Retinal pigment epithelial cell (primary cell): ENCODE measurements at places on chromosomes 5 and 9.

DNA sequence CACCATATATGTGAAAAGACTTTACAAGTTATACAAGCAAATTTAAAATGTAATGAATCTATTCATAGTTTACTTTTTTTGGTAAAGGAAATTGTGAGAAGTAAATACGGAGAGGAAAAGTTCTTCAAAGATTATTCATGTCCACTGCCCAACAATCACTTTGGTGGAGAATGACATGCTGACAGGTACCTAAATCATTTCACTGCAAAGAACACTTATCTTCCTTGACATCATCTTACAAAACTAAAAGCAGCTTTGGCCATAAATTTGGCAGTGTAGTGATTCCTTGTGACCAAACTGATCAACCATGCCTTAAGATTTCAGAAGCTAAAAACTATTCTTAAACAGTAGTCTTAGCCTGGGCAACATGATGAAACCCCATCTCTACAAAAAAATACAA, 42.5 kb downstream of the GOLPH3 start:
- DNase-seq = no peak

DNA sequence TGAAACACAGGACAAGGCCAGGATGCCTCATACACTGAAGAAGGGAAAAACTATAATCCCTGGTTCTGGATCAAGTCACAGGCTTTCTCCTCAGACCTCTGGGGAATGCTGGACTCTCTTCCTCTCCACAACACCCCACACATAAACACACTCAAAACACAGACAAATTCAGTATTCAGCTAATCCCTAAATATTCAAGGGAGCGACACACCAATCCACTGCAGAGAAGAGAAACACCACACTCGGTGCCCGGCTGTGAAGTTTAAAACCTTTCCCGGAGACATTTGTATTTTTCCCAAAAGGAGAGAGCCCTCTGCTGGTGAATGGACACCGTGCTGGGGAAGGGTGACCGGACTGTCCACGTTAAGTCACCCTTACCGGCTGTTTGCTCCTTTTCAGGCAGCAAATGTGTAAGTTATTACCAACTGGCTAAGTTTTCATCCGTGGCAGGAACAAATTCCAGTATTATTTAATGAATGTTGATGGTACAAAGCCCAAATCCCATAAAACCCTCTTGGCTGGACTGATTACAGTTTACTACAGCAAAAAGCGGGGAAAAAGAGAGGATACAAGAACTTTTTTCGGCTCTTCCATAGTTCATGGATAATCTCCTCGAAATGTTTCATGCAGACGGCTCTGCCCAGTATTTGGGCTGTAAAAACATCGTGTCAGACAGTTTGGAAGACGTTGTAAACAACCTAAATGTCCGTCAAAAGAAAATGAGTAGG, 130.9 kb upstream of the SLC30A5 start:
- peak; percentile 11 for DNase-seq

- DNase-seq = no peak
Observed at GRCh38 chr9:85163415-85163814, 493.9 kb downstream of the NTRK2 start.

DNA sequence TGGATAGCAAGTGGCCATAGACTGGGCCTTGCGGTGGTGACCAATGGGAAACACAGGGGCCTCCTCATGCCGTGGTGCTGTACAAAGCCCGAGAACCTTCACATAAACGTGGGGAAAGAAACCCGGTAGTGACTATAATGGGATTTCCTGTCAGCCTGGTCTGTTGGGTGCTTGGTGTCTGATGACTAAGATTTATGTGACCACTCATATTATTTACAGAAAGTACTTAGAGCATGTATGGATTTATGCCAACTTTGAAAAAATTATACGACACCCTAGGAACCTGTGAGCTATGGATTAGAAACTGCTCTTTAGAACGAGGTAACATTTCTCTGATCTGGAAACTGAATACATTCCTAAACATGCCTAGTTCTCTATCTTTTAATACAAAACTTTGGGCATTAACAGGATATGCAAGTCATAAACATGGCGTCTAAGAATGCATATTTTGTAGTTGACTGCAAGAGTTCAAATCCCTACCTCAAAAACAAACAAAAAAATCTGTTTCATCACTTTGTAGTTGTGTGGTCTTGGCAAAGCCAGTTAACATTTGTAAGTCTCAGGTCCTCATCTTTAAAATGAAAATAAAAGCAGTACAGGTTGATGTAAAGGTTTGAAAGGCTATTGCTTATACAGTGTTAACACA, 85.4 kb downstream of the TMEM167A start:
- DNase-seq = peak; percentile 90

GRCh38 chr5:158751961-158752655, 347.6 kb downstream of the EBF1 start:
- no peak for DNase-seq

DNA sequence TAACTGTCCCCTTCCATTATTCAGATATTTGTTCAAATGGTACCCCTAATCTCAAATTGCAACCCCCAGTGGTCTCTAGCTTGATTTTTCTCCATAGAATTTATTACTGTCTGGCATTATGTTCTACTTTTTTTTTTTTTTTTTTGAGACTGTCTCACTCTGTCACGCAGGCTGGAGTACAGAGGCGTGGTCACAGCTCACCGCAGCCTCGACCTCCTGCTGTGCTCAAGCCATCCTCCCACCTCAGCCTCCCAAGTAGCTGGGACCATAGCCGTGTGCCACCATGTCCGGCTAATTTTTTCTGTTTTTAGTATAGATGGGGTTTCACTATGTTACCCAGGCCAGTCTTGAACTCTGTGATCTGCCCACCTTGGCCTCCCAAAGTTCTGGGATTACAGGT, 2.0 kb upstream of the REEP5 start:
- no peak for DNase-seq

DNA sequence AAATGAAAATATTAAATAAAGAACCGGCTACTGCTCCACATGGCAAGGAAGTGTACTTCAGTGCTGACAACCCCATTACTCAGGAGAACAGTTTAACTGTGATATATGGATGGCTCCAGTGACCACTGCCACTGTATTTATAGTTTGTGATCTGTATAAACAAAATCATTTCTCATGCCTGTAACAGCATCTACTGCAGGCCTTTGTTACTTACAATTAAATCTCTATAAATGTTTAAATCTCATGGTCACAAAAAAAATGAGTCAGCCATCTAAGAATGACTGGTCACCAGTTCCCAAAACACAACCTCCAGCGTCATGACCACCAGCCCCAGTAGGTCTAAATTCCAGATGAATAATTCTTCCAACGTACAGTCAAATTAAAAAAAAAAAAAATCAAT, 24.6 kb downstream of the SERINC5 start:
- no peak for DNase-seq

GRCh38 chr5:41369799-41370198, 140.6 kb downstream of the PLCXD3 start:
- DNase-seq = no peak

DNA sequence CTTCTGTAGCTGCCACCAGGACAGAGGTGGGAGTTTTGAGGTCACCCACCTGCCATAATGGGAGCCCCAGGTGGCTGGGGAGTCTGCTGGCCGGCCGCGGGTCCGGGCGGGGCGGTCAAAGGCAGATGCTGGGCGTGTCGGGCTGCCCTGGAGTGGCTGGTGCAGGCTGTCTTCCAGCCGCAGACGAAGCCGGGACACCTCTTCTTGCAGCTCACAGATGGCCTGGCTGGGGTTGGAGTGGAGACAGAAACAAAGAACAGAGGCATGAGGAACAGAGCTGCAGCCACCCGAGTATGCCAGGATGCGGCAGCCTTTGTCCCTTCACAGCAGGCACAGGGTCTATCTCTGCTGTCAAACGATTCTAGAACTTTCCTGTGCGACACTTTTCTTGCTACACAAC, 18.0 kb downstream of the ORM2 start:
- DNase-seq = no peak

GRCh38 chr9:121835587-121836365, 184.3 kb downstream of the DAB2IP start:
- DNase-seq = no peak

DNA sequence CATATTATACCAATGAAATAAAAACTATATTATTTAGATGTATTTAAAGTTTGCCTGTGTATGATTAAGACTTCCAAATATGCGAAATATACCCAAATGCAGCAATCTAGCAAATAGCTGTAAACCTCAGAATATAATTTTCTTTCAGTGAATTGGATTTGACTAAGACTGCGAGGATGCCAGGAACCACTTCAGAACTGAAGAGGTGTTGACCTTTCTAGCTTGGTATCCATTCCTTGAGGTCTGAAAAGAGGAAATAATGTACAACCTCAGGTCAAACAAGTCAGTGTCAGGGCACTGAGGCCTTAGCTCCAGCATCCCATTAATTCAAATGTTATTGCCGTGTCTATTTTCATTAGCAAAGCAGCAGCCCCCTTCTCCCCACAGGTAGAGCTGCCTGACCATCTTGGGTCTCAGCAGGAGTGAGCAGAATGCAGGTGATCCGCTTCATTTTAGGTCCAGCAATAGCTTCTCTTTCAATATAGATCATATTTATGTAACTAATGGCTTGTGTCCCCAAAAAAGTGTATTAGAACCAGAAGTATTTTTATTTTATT, 100.0 kb downstream of the KIAA1958 start:
- DNase-seq = no peak

DNA sequence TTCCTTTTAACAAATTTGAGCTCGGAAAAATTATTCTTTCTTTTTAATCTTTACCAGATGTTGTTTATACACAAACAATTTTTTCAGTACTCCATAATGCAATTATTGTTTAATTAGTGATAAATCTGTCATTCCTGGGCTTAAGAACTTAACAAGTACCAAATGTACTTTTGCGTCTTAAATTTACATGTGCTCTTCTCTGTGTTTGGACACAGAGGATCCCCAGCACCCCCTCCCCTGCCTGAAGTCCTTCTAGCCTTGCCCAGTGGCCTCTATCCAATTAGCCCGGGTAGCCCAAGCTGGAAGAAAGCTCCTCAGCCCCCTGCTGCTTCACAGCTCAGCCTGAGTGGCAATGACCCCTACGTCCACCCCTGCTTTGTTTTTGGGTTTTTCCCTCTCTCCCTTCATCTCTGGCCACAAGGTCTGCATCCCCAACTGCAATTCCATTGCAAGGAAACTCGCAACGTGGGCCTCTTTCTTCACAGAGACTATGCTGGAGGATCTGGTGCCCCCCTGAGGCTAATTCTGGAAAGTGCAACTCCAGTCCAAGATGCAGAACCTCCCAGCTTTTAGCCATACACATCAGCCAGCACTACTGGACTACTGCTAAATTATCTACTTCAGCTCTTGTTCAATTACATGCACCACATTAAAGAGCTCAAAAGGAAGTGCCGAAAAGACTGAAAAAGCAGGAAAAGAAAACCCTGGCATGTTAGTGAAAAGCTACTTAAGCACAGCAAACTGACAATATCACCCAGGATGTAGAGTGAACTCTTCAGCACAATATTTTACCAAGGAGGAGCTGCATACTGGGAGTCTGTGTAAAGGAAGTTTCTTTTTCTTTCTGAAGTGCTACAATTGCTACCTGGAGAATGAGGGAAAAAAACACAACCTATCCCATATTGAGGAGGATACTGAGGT, 186.2 kb downstream of the FANCC start:
- no peak for DNase-seq

GRCh38 chr5:76038212-76038611, 45.0 kb upstream of the SV2C start:
- no peak for DNase-seq

GRCh38 chr5:35869685-35870277, 13.1 kb downstream of the IL7R start:
- no peak for DNase-seq

DNA sequence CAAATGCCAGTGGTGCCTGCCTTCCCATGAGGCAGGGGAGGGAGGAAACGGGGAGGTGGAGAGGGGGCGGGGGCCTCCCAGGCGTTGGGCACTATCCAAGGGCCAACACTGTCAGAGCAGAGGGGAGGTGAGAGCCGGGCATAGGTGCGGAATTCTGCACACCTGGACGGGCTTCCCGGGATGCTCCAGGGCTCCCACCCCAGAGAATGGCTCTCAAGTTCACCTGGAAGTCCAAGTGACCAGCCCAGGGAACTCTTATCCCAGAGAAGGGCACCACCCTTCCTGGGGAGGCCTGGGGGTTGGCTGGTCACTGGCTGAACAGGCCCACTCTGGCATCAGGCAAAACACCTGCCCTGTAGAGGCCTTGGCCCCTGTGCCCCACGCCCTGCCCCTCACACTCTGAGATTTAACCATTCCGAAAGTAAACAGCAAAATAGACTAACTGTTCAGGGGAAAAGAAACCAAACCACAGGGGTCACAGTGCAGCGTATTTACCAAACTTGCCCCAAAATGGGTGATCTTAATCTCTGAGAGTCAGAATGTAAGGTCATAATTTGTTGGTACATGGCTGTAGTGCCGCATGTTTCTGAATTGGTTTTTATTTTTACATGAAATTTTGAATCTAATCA, 2.7 kb downstream of the CSF2 start:
- DNase-seq = no peak

DNA sequence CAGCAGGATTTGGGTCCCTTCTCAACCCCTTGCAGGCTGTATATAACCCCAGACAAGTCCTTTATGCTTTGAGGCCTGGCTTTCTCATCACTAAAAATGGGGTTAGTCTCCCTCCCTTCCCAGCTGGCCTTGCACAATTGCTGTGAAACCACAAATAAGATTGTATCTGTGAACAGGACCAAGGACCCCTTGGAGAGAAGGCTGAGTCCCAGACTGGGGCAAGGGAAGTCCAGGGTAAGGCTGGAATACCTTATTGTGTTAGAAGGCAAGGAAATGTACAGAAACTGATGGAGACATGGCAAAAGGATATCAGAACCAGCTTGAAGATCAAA, 11.4 kb downstream of the MACROH2A1 start:
- no peak for DNase-seq

DNA sequence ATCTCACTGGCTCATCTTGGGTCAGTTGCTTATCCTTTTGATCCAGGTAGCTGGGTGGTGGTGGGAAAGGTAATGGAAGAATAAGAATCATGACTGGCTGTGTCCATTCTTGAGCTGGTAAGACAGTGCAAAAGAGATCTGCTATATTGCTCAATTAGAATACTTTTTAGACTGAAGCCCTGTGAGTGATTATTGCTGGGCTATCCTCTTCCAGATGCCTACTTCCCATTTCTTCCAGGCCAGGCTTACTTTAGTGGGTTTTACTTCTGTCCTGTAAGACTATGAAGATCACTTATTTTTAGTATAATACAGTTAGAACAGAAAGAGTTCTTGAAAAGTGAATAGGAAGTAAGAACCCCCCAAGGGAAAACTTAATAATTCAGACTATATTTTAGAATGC, 7.2 kb downstream of the MARCHF6 start:
- DNase-seq = no peak

GRCh38 chr9:92482805-92483204, 499 bp upstream of the ASPN start:
- no peak for DNase-seq

GRCh38 chr5:54551926-54552325, 34.4 kb downstream of the SNX18 start:
- no peak for DNase-seq

DNA sequence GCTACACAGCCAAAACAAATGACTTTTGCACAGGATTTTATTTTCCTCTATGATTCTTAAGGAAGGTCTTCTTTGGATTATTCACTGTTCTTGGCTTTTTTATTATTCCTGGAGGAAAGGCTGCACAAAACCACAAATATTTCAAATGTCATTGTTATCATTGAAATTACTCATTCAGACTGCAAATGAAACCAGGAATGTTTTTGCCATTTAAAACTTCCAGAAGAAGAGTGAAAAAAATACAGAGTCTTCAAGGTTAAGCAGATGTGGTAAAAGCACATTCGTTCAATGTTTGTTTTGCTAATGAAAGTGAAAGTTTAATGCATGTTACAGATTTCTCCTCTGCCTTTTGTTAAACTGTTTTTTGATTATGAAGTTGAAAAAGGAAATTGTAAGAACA, 238.2 kb downstream of the TLE4 start:
- DNase-seq = peak; percentile 32

- no peak for DNase-seq
Observed at GRCh38 chr9:90069085-90069484, 464.3 kb downstream of the GADD45G start.
